GM03348 (cell line): ENCODE measurements at places on chromosomes 3 and 15.

DNA sequence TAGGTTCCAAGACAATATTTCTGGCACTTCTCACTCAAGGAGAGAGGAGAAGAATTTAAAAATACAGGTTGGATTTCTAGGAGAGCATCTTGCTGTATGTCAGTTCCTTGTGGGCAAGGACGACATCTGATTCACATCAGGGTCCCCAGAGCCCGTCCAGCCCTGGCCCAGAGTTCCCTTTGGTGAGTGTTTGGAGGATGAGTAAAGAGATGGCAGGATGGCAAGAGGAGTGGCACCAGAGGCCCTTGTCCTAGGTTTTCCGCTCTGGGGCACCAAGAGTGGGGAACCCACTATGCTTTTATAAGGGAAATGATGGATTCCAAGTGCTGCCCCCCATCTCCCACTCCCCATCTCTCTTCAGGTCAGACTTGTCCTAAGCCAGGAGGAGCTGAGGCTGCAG is 181.8 kb downstream of the TBC1D2B start:
- DNase-seq, result no peak

- DNase-seq, result no peak
Observed at GRCh38 chr3:44510000-44510368, 32.5 kb upstream of the ZNF445 start.

DNA sequence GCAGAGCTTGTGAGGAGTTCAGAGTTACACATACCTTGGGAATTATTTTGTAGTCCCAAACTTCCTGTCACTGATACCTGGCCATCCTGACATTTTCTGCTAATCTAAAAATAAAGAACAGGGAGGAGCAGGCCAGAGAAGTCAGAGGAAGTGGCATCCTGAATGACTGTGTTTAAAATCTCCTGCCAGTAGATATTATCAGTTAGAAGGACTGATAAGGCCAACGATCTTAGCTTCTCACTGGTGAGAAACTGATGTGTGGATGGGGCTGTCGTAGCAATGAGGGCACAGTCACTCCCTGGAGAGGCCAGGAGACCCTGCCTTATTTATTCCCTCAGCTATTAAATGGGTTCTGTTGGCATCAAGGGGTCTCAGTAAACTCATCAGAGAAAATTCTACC is 115.1 kb downstream of the DGKG start:
- DNase-seq, result no peak

- no peak for DNase-seq
Observed at GRCh38 chr15:22874256-22874655, 35.8 kb downstream of the NIPA2 start.

DNA sequence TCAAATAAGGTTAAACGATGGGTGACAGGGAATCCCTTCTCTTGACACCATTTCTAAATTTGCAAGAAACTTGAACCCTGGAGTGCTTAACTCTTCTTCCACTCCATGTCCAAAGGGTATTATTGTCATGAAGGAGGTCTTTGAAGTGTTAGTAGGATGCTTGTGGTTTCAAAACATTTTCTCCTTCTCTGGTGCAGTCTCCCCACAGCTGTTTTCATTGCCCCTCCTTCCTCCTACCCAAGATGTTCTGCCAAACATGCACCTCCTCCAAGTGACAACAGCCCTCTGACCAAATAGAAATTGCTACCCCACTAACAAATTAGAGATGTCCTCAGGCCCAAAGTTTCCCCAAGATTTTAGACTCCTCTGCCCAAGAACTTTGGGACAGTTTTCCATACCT is 151.4 kb downstream of the POLR2M start:
- DNase-seq, result no peak
